Heart left ventricle (tissue), 16 donors: ENCODE measurements at places on chromosomes 7 and 10.
A peak's percentile ranks its signal among the peaks of the same experiment; 100 is the strongest.

- DNase-seq = no peak
Observed at GRCh38 chr7:14321947-14322346, 332.5 kb upstream of the ETV1 start.

- DNase-seq = no peak
Observed at GRCh38 chr7:34236057-34236456, 330.7 kb downstream of the BMPER start.

DNA sequence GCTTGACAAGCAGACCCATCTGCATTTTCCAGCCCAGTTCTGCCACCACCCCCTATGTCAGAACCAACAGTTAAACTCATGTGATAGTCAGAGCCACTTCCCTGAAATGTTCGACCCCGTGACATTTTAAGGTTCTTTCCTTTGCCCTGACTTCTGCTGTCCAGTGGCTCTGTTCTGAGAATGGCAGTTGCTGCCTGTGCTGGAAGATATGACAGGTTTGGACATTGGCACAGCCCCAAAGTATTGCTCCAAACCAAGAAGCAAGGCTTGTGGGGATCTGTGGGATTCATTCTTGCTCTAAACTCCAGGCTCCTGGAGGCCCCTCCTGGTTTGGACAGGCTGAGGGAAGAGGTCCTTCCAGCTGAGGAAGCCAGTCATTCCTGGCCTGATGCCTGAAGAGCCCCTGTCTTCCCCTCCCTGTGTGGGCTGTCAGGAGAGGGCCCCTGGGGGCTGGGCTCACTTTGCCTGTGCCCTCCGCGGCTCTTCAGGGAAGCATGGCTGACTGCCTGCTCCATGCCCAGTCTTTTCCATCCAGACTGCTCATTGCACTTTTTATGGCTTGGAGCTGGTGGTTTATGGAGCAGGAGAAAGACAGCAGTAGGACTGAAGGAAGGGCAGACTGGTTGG is 138.0 kb downstream of the CDH23 start:
- DNase-seq = no peak

GRCh38 chr10:95308389-95309302 is 17.8 kb upstream of the PDLIM1 start:
- DNase-seq = peak; percentile 72

- DNase-seq = no peak
Observed at GRCh38 chr7:47581438-47581803, 490 bp downstream of the TNS3 start.

DNA sequence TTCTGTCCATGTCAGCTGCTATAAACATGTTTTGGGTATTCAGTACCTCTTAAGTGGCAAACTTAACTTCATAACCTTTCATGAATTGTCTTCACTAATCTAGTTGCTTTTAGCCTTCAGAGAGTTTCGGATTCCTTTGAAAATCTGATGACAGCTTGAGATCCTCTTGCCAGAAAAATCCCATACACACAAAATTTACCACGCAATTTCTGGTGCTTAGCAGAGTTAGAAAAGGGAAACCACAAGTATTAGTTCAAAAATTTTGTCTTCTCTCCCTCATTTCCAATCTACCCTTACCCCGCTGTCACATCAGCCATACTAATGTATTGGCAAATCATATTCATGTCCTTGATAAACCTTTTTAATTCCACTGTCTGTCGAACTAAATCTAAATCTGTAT is 72.7 kb upstream of the TMEM106B start:
- DNase-seq = no peak

DNA sequence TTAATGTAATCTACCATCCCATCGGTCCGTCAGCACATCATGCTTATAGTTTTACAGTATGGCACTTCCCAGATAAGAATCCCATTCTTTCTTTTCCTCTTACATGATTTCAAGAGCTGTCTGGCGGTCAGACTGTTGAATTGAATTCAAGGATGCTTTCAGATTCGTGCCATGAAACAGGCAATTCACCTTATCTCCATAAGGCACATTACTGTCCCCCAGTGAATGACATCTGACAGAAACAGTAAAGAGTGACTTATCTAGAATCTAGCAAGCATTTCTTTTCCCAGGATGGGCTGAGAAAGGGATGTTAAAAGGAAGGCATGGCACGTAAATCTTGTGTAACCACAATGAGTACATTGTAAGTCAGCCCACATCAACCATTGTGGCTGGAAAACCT is 61.1 kb upstream of the SEM1 start:
- DNase-seq = no peak

- no peak for DNase-seq
Observed at GRCh38 chr7:37741776-37742175, 58.2 kb downstream of the GPR141 start.

DNA sequence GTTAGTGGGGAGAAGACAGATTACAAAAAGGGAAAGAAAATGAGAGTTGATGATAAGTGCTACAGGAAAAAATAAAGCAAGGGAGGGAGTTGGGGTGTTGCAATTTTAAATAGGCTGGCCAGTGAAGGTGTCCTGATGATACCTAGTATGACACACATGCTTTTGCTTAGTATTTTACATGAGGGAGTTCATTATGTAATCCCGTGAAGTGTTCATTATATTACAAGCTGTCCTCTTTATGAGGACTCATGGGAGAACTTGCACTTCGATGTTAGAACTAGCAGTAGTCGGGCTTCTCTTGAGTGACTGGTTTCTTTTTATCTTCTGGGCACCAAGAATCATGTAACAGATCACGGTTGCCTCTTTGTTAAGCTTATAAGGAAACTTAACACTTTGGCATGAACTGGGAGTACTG is 102.3 kb upstream of the MTPN start:
- no peak for DNase-seq

- DNase-seq = no peak
Observed at GRCh38 chr10:49762566-49762877, 399 bp upstream of the OGDHL start.

DNA sequence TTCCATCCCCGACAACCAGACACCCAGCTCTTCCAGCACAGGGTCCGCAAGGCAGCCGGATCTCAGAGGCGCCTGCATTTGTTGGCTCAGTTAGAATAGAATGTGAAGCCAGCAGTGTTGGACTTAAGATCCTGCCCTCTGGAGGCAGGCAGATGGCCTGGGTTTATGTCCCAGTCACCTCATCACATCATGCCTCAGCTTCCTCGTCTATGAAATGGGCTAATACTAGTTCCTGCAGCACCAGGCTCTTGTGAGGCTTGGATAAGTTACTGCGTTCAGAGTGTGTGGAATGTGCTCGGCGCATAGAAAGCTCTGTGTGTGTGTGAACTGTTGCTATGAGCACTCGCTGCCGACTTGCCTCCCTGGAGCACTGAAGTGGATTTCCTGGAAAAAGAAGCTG is 202.5 kb upstream of the GPR26 start:
- DNase-seq = no peak

- no peak for DNase-seq
Observed at GRCh38 chr7:1401011-1401410, 58.3 kb downstream of the MICALL2 start.

DNA sequence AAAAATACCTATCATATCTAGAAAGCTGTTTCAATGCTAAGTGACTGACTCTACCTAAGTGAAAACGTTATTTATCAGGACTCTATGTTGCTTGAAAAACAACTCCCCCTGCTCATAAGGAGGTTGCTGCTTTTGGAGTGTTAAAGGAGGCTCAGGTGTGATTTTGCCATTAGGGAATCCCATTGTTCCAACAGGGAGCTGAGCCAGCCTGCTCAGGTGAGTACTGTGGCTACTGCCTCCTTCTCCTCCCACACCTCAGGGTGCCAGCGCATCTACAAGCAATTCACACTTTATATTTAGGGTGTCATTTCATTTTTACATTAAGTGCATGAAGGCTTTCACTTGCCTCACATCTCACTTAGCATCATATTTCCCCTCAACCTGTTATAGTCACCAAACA is 84.7 kb downstream of the SEM1 start:
- no peak for DNase-seq

- peak; percentile 84 for DNase-seq
Observed at GRCh38 chr10:71547876-71548846, 151.4 kb downstream of the CDH23 start.

DNA sequence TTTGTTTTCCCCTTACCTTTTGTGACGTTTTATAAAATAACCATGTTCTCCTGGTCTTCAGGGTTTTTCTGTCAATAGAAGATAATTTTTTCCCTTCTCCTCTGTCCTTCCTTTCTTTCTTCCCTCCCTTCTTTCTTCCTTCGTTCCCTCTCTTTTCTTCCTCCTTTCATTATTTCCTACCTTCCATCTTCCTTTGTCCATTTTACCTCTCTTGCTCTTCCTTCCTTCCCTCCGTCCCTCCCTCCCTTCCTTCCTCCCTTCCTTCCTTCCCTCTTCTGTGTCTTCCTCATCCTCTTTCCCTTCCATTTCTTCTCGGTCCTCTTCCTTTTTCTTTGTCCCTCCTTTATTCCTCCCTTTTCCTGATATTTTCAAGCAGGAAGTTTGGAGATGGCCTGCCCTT is 128.2 kb downstream of the TEX36 start:
- DNase-seq = no peak

DNA sequence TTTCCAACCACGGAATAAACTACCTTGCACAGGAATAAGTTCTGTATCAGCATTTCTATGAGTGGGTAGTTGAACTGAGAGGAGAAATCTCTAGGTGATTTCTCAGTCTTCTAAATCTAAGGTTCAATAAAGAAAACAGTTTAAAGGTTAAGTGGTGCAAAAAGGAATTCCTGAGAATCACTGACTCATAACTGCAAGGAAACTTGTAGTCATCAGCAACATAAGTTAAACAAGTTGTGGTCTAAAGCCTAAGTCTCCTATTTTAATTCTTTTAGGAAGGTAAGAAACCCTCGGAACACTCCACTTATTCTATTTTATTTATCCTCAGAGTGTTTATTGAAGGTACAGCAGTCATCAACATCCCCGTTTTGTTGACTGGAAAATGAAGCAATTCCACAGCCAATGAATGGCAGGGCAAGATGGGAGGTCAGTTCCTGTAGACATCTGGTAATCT is 92.4 kb upstream of the PIK3CG start:
- no peak for DNase-seq

DNA sequence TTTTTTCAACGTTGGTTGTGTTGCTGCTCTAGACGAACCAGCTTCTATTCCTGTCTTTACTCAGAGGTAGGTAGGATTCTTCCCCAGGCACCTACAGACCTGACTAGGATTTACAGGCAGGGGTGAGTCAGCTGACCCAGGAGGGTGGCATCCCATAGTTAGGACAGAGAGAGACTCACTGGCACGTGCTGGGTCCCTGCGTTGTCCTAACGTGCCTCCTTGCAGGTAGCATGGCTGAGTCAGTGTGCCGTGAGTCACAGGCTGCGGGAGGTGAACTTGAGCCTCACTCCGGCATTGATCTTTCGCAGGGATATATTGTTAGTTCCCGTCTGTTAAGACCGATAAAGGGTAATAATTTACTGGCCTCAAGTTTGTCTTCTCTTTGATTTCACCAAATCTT is 96.5 kb downstream of the PFKFB3 start:
- no peak for DNase-seq

DNA sequence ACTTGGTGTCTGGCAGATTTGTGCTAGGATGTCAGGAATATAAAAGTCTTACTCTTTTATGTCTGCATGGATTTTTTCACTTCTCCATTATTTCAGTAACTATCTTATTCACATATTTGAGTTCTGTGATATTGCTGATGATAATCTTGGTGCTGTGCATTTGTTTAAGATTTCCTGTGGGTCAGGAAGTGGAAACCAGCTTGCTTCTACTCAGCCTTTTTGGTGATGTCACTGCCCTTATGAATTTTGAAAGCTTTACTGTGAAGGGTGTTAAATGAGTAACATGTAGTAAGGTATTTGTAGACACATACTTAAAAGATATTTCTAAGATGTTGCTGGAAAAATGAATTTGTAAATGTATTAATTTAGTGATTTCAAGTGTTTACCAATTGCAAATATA is 69.5 kb upstream of the VOPP1 start:
- DNase-seq = no peak

DNA sequence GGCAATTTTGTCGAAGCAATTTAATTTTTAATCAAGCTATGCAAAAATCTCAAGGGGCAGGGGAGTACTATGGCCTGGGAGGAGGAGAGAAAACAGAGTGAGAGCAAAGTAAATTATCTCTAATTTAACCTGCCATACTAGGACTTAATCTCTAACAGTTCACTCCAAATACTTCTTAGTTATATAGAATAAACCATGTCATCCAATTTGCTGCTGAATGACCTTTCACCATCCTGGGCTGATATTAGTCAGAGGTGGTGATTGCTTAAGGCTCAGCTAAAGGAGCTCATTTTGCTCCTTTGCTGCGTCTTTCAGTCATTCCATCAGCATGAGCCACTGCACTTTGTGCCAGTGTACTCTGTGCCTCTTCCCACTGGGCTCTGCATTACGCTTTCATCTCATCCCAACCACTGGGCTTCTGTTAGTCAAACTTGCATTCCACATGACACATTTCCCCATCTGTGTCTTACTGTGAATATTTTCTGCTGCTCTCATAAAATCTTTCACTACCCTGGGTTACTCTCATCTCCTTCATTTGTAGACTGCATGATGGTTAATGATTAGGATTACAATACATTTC is 84.3 kb downstream of the CD36 start:
- no peak for DNase-seq

DNA sequence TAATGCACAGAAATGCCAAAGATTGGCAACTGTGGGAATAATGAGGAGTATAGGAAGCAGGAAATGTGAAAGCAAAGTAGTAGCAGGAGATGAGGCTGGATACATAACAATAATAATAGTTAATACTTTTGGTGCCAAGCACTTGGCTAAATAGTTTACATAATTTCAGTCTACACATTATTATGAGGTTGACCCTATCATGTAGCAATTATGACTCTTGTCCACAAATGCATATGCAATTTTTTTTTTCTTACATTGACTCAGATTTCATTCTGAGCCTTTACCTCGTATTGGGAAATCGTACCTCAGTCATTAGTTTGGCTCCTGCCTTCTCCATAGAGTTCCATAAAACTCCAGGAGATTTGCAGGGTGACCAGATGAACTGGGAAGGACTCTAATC is 219.9 kb downstream of the SUGCT start:
- no peak for DNase-seq

GRCh38 chr10:90817128-90817889 is 40.5 kb downstream of the HTR7 start:
- no peak for DNase-seq

GRCh38 chr7:116641551-116642153 is 30.3 kb upstream of the MET start:
- DNase-seq = no peak

DNA sequence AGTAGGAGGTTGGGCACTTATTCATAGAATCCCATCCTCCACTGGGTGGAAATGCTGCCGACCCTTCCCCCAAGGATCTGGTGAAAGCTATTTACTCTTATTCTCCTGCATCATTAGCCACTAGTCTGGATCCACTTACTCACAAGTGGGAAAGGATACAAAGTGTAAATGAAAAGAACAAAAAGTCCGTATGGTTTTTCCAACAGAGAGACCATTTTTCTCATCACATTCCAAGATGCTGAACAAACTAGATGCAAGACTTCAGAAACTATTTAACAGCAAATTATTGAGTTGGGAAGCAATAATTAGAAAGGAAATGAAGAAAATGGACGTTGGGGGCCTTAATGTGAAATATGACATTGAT is 242.4 kb upstream of the GLI3 start:
- DNase-seq = no peak

DNA sequence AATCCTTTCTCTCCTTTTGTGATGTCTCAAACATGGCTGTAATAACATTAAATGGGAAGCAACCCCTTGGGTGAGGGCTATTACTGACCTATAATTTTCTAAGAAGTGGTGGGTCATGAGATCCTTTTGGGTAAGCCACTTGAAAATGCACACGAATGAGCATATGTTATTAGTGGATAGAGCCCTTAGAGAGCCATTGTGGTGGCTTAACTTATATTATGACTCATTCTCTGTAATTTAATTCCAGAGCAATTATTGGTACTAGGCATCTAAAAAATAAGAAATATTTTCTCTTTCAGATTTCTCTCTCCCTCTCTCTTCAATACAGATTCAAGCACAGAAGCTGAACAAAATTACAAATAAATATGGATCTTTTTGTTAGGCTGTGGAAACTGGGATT is 1177.4 kb upstream of the PHF14 start:
- DNase-seq = no peak
